KBM-7 (cell line): ENCODE measurements at places on chromosomes 4 and X.

GRCh38 chr4:101294597-101294996 lies 52.7 kb downstream of the PPP3CA start:
- DNase-seq, result no peak

DNA sequence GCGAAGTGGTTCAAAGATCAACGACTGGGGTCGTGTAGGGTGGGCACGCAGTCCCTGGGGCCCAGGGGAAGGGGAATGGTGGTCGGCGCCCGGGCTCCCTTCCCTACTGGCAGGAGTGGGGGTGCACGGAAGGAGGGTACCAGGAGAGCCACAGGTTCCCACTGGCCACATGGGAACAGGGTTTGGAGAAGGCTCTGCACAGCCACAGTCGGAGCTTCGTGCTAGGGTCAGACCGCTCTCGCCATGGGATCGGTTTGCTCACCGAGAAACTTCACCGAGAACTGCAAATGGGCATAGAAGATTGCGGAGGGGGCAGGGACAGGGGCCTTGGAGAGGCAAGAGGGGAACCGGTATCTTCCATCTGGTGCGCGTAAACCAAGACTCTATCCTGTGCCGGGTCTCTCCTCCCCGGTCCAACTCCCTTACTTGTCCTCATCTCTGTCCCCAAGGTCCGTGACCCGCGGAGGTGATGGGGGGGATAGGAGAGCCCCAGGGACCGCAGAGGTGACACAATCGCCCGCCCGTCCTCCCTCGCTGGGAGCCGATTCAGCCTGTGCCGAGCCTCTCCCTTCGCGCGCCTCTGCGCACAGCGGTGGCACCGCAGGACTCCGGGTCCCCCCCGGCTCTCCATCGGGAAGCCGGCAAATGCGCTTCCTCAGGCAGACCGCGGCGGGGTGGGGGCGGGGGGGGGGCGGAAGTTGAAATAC lies 1.0 kb downstream of the SCD5 start:
- DNase-seq, result no peak

DNA sequence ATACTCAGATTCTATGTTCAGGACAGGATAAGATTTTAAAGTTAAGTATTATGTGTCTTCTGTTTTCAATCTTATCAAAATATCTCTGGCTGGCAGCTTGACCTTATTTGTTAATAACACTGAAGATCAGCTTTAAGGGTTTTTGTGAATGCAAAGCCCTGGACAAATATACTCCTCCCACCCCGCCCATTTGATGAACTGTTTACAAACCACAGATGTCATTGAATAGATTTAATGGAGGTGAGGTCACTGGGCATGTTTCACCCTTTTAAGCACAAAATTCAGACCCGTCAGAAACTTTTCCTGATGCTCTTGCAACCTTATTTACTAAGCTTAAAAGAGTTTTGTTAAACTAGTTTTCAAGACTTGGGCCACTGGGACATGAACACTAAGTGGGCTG lies 10.1 kb upstream of the CXCL8 start:
- DNase-seq, result no peak

- no peak for DNase-seq
Measured at GRCh38 chr4:848307-848691, 22.4 kb upstream of the CPLX1 start.

DNA sequence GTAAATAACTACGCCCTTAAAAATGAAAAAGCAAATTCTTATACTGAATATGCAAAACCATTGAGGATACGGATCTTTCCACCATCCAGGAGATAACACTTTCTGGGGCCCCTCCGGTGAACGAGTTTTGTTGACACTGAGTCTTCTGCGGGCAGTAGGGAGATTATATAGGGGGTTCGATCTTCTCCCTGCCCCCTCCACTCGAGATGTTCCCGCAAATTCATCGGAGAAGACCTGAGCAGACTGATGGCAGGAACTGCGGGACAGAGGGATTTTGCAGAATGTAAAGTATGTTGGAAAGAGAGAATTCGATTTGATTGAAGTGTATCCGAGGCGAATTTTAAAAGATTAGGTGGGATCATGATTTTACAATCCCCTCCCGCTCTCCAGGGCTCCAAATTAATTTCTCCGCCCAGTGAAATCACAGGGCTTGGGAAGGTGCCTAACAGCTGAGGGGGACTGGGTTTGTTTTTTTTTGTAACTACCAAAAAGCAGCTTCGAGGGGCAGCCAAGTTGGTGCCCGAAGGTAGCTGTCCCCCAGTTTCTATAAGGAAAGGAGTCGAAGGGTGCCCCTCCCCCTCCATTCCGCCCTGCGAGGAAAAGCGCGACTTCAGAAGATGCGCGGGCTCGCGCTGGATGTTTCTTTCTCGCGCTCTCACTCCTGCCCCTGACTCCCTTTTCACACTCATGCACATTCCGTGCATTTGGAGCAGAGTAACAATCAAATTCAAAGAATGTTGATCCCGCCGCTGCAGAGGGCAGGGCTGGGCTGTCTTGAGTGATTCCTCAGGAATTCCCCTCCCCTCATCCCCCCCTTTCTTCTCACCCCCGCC lies 1.2 kb downstream of the TMEM255A start:
- DNase-seq, result peak; percentile 43

DNA sequence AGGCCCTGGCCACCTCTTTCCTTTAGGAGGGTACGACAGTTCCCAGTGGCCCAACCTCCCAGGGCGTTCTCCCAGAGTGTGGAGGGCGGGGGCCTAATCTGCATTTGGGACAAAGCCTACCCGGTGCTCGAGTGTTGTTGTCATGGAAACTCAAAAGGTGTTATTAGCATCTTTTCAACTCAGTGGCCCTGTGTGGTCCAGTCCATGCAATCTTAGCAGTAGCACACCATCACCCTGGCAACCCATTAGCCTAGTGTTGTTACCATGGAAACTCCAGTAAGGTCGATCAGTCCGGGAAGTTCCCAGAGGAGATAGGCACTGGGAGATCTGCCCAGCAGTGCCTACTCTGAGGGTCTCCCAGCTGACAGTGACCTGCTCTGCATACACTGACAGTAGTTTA lies 20.2 kb downstream of the APLN start:
- no peak for DNase-seq

- no peak for DNase-seq
Measured at GRCh38 chrX:40272141-40272540, 174.4 kb upstream of the BCOR start.

DNA sequence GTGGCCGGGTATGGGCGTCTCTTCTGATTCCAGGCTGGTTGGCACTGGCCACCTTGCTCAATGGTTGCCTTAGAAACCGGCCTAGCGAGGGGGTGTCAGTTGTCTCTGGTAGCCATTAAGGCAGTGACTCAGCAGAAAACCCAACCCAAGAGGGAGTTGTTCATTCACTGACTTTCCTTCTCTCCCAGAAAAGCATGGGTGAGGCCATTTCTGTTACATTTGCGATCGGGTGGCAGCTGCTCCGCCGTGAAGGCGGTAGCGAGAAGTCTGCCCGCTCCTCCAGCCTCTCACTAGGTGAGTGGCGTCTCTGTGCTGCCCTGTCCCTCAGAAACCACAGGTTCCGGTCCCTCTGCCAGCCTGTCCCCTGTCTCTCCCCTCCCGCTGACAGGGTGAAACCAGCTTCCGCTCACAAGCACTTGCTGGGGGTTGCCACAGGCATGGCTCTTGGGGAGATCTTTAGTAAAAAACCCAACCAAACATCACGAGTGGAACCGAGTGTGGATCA lies 17.4 kb downstream of the IRAK1 start:
- peak; percentile 91 for DNase-seq

DNA sequence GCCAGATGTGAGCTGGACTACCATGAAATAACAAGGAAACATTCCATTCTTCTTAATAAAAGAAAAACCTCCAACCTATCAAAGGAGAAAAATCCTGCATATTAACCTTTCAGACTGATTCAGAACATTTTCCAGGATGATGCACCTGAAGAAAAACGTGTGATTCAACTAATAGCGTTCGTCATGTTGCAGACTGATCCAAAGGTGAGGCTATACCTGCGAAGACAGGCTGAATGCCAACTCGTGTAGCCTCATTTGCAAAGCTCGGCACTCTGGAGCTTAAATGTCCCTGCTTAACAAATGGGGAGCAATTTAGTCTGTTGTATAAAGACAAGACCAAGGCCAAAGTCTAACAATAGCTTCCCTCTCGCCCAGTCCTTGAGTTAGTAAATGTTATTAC lies 172.0 kb upstream of the NOCT start:
- no peak for DNase-seq

- no peak for DNase-seq
Measured at GRCh38 chr4:27149541-27150212, 289.0 kb downstream of the STIM2 start.

- no peak for DNase-seq
Measured at GRCh38 chr4:186685767-186686183, 37.9 kb downstream of the FAT1 start.

DNA sequence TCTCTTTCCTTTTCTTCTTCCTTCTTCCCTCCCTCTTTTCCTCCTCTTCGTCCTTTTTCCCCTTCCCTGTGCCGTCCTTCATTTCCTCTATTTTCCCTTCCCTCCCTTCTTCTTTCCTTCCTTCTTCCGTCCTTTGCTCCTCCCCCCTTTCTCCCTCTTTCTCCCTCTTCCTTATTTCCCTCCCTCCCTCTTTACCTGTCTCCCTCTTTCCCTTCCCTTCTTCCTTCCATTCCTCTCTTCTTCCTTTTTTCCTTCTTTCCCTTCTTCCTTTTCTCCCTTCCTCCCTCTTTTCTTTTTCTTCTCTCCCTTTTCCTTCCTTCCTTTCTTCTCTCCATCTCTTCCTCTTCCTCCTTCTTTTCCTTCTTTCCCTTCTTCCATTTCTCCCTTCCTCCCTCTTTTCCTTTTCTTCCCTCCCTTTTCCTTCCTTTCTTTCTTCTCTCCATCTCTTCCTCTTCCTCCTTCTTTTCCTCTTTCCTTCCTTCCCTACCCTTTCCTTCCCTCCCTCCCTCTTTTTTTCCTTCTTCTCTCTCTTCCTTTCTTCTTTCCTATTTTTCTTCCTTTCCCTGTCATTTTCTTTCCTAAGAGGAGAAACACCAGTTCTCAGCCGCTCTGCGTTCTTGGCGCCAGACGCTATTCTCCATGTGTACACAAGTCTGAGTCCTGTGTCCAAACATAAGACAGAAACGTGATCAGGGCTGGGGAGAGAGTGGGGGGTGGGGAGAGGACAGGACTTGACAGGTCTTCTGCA lies 597.1 kb downstream of the MID1IP1 start:
- DNase-seq, result no peak

DNA sequence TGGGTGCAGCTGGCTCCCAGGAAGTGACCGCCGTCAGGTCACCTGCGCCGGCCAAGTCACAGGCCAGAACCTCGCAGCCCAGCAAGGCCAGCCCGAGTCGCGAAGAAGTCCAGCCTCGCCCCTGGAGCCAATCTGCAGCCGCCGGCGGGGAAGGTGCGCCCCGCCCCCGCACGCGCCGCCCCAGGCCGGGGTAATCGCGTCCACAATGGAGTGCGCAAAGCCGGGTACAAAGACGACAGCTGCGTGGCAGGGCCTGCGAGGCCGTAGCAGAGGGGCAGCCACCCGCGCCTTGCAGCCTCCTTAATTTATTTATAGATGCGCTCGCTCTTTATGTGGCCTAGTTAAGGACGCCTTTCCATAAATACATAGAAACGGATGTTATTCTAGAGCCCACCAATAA lies 139.4 kb upstream of the CPEB2 start:
- DNase-seq, result no peak

DNA sequence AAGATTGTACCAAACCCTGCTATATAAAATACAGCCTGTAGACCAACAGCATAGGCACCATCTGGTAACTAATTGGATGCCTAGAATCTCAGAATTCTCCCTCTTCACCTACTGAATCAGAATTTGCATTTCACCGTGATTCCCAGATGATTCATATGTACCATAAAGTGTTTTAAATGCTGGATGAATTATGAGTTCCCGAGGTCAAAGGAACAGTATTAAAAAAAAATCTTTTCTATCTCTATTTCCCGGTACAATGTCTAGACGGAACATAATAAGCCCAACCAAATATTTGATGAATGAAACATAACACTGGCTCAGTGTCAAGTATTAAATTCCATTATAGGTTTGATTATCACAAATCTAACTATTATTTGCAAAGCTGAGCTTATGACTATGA lies 280.0 kb downstream of the ANKRD50 start:
- no peak for DNase-seq

DNA sequence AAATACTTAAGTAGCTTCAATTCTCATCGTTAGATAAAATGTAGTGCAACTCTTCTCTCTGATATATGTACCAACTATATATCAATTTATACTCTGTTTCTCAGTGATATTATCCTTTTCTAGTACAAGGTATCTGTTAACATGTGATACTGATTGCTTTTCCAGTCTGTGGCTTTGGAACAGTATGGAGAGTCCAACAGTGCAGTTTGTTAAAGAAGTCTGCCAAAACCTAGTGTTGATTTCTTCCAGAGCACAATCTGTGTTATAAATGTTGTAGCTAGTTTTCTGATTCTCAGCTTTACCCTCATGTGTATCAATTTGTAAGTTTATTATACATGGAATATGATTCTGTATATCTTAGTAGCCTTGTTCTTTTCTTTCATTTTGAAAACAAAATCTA lies 465.0 kb downstream of the IL15 start:
- DNase-seq, result no peak

- DNase-seq, result peak; percentile 54
Measured at GRCh38 chrX:41686788-41687187, 2.0 kb upstream of the GPR34 start.

DNA sequence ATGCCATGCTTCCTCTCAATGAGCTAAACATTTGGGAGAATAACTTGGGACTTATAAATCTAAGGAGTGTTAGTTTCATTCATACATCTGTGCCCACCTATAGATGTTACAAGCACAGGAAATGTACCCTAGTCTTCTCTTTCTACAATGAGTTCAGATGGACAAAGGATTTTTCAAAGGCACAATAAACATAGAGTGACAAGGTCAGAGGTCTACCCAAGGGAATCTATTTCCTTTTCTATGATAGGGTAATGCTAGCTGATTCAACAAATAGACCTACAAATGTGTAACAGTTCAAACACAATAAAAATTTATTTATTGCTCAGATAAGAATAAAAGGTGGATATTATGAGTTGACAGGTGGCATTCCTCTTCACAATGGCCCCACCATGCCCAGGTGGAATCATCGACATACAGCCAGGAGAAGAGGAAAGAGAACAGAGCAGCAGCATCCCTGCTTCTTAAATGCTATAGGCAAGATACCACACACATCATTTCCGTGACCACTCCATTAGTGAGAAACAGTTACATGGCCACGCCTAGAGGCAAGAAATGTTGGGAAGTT lies 421.8 kb downstream of the HNRNPD start:
- no peak for DNase-seq

- no peak for DNase-seq
Measured at GRCh38 chr4:148366251-148366650, 76.0 kb downstream of the NR3C2 start.

- no peak for DNase-seq
Measured at GRCh38 chrX:11407331-11408108, 114.3 kb downstream of the AMELX start.

DNA sequence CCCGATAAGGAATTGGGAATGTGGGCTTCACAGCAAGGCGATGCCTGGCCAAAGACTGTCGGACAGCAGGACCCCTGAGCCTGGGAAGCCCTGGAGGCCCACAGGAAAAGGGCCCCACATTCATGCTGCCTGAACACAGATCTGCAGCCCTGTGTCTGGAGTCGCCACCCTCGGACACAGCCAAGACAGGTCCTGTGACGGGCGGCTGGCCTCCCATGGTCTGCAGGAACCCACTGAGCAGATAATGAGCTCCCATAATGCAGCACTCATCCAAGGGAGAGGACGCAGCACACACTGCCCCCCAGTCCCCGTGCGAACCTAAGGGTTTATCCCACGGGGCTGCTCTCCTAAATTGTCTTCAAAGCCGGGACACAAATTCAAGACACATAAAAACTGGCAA lies 30.6 kb downstream of the ZFYVE28 start:
- no peak for DNase-seq
